ENCODE measurements at places on chromosomes 6 and 20.

GRCh38 chr6:7324520-7324919, 11.5 kb upstream of the SSR1 start:
- no peak for DNase-seq
- H3K4me1 ChIP-seq: no peaks in the 10 kb centered on the region
- no peaks in the 10 kb centered on the region for H3K36me3 ChIP-seq

DNA sequence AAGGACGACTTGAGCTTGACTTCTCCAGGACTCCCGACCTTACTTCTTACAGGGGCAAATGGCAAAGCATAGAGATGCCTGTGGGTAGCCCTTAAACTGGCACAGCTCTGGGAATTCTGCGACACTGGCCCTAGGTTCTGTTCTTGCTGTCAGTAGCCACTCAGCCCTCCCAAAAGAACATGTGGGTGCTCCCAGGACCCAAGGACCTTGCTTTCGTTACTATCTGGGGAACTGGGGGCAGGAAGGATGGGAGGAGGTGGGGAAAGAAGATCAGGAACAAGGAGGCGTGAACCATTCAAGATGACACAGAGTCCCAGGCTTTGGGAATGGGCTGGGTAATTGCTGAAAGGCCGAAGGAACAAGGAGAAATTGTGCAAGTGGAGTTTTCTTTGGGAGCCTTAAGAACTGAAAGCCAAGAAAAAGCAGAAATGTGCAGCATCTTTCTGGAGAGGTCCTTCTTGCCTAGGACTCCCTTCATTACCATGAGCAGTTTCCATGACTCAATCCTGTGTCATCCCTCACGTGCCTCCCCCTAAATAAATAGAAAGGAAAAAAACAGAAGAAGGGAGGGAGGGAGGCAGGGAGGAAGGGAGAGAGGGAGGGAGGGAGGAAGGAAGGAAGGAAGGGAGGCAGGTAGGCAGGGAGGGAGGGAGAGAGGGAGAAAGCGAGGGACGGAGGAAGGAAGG, 284.6 kb upstream of the FOXQ1 start:
- H3K27ac ChIP-seq: no peak overlapping the region
- H3K4me3 ChIP-seq: no peak overlapping the region
- no peaks in the 10 kb centered on the region for H3K4me1 ChIP-seq
- no peaks in the 10 kb centered on the region for H3K27me3 ChIP-seq
- no peak for DNase-seq
- no peaks in the 10 kb centered on the region for H3K36me3 ChIP-seq

- H3K27ac ChIP-seq: no peak overlapping the region
- no peak for DNase-seq
- no peaks in the 10 kb centered on the region for H3K36me3 ChIP-seq
Measured at GRCh38 chr20:8049310-8049709, 29.7 kb upstream of the TMX4 start.

- H3K4me1 ChIP-seq: no peaks in the 10 kb centered on the region
- H3K36me3 ChIP-seq: no peaks in the 10 kb centered on the region
- no peak overlapping the region for H3K4me3 ChIP-seq
- no peaks in the 10 kb centered on the region for H3K27me3 ChIP-seq
- no peak overlapping the region for H3K27ac ChIP-seq
Measured at GRCh38 chr6:16434885-16435284, 196.5 kb downstream of the GMPR start.

GRCh38 chr6:93124006-93124632, 295.2 kb downstream of the EPHA7 start:
- H3K27me3 ChIP-seq: no peaks in the 10 kb centered on the region
- no peak overlapping the region for H3K27ac ChIP-seq
- H3K4me3 ChIP-seq: no peak overlapping the region

- H3K36me3 ChIP-seq: no peaks in the 10 kb centered on the region
- H3K27me3 ChIP-seq: no peaks in the 10 kb centered on the region
- no peak for DNase-seq
- H3K4me1 ChIP-seq: no peaks in the 10 kb centered on the region
- H3K4me3 ChIP-seq: no peak overlapping the region
Measured at GRCh38 chr6:124983383-124984083, 21.3 kb downstream of the RNF217 start.

DNA sequence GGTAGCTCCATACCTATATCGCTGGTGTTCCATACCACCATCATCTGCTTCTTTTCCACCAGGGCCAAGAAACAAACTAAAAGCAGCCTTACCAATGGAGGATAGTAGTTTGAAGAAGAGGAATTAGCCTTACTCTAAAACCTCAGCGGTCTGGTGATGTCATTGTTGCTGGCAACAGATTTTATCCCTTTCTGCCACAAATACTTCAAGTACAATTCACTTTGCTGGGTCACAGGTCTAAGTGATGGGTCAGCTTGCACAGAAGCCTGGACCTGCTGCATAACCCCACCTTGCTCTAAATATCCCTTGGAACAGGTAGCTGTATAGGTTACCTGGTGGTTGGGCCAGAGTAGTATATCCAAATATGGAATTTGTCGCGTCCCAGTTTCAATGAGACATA, 53.2 kb upstream of the THEMIS start:
- no peak overlapping the region for H3K4me3 ChIP-seq
- DNase-seq: no peak
- H3K36me3 ChIP-seq: no peaks in the 10 kb centered on the region
- no peak overlapping the region for H3K27ac ChIP-seq

DNA sequence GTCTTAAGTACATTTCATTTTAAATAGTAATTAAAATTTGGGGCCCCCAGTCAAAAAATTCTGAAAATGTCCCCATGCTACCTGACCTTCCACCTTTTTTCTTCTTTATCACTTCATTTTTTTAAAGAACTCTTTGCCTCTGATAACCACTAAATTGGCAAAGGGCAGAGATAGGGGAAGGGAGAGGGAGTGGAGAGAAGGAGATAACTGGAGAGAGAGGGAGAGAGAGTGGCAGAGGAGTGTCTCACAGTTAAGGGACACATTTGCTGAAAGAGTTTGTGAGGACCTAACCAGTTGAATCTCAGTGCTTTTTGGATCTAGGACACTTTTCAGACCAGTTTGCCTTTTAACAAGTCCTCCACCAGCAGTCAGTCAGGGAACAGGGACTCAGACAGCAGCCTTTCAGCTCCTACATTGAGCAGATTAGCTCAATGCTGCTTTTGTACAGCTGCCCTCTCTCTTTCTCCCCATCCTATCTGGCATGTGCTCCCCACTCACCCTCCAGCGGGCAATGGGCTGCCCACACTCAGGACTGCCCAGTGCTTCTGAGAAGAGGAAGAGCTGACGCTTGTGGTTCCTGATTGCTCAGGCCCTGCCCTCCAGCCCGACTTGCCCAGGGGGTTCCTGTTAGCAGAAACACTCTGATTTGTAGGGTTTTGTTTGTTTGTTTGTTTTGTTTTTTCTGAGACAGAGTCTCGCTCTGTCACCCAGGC, 14.4 kb downstream of the ARMC2 start:
- no peak for DNase-seq
- no peaks in the 10 kb centered on the region for H3K27me3 ChIP-seq

- H3K27ac ChIP-seq: no peak overlapping the region
- H3K4me3 ChIP-seq: no peak overlapping the region
- H3K36me3 ChIP-seq: no peaks in the 10 kb centered on the region
Measured at GRCh38 chr6:93644611-93645010, 225.3 kb upstream of the EPHA7 start.

DNA sequence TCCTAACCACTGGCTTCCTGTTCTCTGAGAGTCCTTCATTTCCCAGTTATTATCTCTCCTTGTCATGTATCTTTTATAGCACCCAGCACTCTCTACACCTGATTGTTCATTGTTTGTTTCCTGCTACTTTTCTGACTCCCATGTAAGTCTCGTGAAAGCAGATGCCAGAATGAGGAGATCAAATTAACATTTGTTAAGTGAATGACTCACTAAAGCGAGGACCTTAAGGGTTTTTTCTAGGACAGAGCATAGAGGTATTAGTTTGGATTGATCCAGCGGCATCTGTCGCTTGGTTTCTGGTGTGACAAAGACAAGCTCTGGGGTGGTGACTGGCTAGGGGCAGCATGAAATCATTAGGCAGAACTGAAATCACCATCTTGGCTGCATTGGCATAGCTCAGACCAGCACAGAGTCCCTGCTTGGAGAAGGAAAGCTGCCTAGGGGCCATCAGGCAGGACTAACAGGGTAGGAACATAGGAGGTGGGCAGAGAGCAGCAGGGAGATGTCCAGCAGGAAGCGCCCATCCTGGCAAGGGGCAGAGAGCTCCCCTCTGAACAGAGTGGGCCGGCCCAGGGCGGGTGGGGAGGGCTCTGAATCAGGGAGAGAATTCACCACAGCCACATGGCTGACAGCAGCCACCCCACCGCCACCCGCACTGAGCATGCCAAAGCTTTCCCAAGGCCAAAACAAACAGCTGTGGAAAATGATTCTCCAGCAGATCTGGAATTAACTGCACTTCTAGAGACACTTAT, 97.1 kb upstream of the CEP85L start:
- no peak overlapping the region for H3K27ac ChIP-seq
- H3K4me1 ChIP-seq: no peaks in the 10 kb centered on the region
- H3K27me3 ChIP-seq: no peaks in the 10 kb centered on the region
- no peaks in the 10 kb centered on the region for H3K36me3 ChIP-seq

- no peak for DNase-seq
- no peaks in the 10 kb centered on the region for H3K36me3 ChIP-seq
- H3K27ac ChIP-seq: no peak overlapping the region
- H3K4me1 ChIP-seq: no peaks in the 10 kb centered on the region
Measured at GRCh38 chr6:165890404-165890735, 227.3 kb upstream of the PDE10A start.

GRCh38 chr20:2297357-2297728, 1.5 kb downstream of the TGM3 start:
- H3K27me3 ChIP-seq: no peaks in the 10 kb centered on the region
- no peaks in the 10 kb centered on the region for H3K4me1 ChIP-seq
- no peak overlapping the region for H3K27ac ChIP-seq
- no peaks in the 10 kb centered on the region for H3K36me3 ChIP-seq
- no peak for DNase-seq

DNA sequence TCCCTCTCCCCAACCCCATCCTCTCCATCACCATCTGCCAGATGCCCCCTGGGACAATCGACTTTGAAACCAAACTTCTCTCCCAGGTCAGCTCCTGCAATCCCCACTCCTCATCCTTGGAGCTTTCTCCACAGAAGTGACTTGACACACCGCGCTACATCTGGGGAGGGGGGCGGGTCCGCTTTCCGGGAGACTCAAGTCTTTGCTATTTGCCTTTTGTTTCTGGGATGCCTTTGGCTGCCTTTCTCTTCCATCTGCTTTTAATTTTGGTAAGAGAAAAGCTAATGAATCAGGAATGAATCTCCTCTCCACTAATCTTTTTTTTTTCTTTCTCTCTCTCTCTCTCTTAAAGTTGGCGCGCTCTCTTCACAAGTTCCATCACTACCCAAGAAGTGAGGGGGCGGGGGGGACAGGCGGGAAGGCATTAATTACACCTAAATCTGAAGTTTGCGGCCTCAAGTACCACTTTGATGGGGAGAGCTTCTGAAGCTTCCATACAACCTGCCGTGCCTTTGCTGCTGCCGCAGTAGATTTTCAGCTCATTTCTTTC, 664 bp upstream of the TPBG start:
- peak overlapping the region; percentile 65 for H3K4me3 ChIP-seq
- no peak for DNase-seq
- no peaks in the 10 kb centered on the region for H3K36me3 ChIP-seq

GRCh38 chr6:161590961-161591627, 317.2 kb upstream of the AGPAT4 start:
- no peaks in the 10 kb centered on the region for H3K36me3 ChIP-seq
- no peak for DNase-seq
- H3K27me3 ChIP-seq: no peaks in the 10 kb centered on the region

DNA sequence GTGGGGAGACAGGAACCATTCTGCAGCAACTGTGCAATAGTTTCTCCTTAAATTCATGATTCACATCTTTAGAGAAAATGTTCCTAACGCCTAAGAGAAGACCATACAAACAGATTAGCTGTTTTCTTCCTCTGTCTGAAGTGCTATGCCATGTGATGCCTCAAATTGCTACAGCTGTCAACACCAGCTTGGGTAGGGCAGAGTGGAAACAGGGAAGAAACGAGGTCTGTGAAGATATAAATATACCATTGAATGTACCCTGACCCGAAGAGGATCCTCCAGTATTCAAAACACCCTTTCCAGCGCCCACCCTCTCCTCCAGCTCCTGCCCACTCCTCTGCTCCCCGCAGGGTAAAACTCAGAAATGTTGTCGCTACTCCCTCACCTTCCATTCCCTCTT, 40.3 kb upstream of the PRND start:
- H3K4me1 ChIP-seq: no peaks in the 10 kb centered on the region
- no peak overlapping the region for H3K4me3 ChIP-seq
- DNase-seq: no peak
- no peak overlapping the region for H3K27ac ChIP-seq
- H3K27me3 ChIP-seq: no peaks in the 10 kb centered on the region
- H3K36me3 ChIP-seq: no peaks in the 10 kb centered on the region

DNA sequence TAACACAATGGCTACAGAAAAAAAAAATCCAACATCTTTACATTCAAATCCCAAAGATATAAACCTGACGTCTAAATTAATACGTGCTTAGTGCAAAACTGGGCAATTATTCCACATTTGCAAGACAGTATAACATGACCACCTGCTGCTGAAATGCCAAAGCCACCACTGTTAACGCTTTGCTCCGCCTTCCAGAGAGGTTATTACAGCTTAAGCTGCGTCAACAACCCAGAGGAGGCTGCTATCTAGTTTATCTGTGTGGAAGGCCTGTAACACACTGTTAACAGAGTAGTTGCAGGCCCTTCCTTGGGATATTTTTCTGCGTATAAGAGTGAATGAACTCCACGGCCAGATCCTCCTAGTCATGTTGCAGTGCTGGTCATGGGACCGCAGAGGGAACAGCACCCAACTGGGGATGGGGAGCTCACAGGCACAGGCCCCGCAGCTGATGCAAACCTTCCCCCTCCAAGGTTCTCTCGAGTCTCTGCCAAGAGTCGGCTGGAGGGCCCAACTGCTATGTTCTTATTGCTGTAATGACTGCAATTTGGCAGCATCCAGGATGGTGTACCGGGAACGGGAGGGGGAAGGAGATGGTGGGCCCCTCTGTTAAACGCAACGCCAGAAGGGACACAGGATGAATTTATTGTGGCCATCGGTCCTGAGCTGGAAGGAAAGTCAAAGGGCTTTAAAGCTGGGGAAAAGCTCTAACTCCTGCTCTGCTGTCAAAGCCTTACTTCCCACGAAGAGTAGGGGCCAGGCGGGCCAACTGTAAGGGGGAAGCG, 993 bp upstream of the NCOA7 start:
- DNase-seq: peak; percentile 17
- peak overlapping the region; percentile 78 for H3K4me3 ChIP-seq
- H3K27me3 ChIP-seq: no peaks in the 10 kb centered on the region
- peaks cover 6% of the 10 kb centered on the region for H3K4me1 ChIP-seq
- peak overlapping the region; percentile 95 for H3K27ac ChIP-seq
- H3K36me3 ChIP-seq: no peaks in the 10 kb centered on the region

GRCh38 chr6:35294308-35294945, 3.2 kb upstream of the DEF6 start:
- no peak overlapping the region for H3K27ac ChIP-seq
- H3K36me3 ChIP-seq: no peaks in the 10 kb centered on the region

Data from prostate gland (tissue), 2 donors.